ENCODE measurements at places on chromosomes 12 and 14. TPM values are rescaled to one million over a fixed set of nuclear protein-coding genes. Genes with fewer than 3 reads are reported as not detected.

Gene SERPINA12
- total RNA-seq = not detected

Gene SLC25A21
- 0.50 TPM for total RNA-seq

Gene MYH6
- not detected for total RNA-seq

Gene GALNT16
- 8.5 TPM for total RNA-seq

Gene SMIM41
- 2.0 TPM for total RNA-seq

Gene SSTR1
- 3.0 TPM for total RNA-seq

Gene PTHLH
- 0.26 TPM for total RNA-seq

Gene RAP1B
- total RNA-seq = 121 TPM

Gene PIK3C2G
- total RNA-seq = not detected

Gene B4GALNT1
- 0.51 TPM for total RNA-seq

Gene DPPA3
- total RNA-seq = not detected

Gene LALBA
- not detected for total RNA-seq

All from fibroblast of lung (primary cell).